Head of caudate nucleus (tissue), 42 donors: ENCODE measurements at places on chromosomes 6 and 20.
A peak's percentile ranks its signal among the peaks of the same experiment; 100 is the strongest.

DNA sequence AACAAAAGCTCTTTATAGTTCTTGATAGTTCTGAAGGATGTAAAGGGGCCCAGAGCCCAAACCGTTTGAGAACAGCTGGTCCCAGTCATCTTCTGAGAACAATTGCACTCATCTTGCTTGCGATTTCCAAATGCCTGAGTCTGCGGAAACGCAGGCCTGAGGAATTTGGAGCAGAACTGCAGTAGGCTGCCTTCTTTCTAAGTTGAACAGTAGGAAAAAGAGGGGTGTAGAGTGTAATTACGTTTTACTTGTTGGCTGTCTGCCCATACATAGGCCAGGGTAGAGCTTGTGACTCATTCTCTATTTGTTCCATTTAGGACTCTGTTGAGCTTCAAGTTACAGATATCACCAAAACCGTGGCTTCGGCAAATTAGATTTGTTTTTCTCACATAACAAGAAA is 42.0 kb upstream of the KIF16B start:
- no peak for DNase-seq

DNA sequence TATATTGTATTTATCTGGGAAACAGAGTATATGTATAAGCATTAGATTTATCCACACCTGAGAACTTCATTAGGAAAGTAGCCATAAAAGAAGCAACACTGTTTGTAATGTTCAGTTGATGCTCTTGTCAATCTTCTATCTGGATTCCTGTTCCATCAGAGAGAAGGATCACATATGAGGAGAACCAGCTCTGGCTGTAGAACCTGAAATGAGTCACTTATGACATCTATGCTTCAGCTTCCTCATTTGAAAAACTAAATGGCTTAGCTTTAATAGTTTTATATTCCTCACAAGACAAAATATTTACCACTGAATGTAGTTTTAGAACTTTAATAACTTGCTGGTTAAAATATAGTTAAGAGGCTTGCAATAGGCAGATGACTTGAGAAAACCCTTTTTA is 144.7 kb downstream of the TASP1 start:
- no peak for DNase-seq

DNA sequence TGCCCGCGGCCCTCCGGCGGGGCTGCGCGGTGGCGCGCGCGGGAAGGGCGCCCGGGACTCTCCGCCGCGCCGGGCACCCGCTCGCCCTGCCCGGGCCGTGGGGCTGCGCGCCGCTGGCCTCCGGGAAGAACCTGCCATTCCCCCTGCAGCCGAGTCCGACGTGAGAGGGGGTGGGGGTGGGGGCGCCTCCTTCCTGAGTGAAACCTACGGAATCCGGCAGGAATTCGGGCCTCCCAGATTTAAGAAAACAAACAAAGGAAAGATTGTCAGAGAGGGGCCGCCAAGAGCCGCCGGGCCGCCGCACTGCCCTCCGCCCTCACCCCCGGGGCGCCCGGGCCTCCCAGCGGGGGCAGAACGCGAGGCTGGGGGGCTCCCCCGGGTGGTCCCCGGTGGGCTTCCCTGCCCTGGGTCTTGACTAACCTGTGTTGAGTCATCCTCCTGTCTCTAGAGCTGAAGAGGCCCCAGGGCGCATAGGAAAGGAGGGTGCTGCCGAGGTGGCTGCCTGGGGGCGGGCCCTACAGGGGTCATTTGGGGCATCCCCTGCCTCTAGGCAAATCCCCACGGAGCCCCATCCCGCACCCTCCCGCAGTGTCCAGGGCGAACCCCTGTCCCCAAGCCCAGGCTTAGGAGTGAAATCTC is 42.2 kb upstream of the FOXP4 start:
- DNase-seq = peak; percentile 21

DNA sequence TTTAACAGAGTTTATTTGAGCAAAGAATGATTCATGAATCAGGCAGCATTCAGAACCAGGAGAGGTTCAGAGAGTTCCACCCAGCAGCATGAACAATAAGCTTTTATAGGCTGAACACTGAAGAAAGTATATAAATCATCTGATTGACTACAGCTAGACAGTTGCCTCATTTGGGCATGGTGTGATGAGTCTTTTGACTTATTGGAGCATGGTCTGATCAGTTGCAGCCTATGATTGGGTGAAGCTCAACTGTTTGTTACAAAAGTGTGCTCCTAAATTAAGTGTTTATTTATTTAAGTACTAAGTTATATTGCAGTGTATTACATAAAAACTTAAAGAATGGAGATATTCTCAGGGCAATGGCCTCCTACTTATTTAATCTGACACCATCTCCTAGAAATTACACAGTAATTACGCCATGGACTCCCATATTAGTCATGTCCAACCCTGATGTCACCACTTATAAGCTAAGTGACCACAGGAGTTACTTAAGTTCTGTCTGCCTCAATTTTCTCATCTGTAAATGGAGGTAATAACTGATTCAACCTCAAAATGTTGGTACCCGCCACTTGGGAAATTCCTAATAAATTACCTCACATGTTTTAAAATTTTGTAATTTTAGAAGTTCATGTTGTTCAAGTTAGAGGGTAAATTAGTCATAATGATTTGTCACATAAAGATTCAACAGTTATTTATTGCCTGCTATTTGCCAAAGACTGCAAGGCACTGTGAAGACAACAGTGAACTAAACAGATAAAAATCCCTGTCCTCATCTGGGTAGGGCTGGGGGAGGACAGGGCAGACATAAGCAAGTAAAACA is 15.2 kb upstream of the ROS1 start:
- no peak for DNase-seq

- DNase-seq = no peak
Observed at GRCh38 chr6:161198176-161198575, 75.7 kb downstream of the AGPAT4 start.

GRCh38 chr6:129936329-129937165 is 75.4 kb upstream of the TMEM244 start:
- peak; percentile 49 for DNase-seq

GRCh38 chr6:49826743-49827406 is 39.5 kb downstream of the CRISP1 start:
- DNase-seq = no peak

- DNase-seq = no peak
Observed at GRCh38 chr20:32152421-32153155, 43.1 kb downstream of the TM9SF4 start.

- no peak for DNase-seq
Observed at GRCh38 chr6:160082627-160083026, 39.0 kb upstream of the SLC22A1 start.

DNA sequence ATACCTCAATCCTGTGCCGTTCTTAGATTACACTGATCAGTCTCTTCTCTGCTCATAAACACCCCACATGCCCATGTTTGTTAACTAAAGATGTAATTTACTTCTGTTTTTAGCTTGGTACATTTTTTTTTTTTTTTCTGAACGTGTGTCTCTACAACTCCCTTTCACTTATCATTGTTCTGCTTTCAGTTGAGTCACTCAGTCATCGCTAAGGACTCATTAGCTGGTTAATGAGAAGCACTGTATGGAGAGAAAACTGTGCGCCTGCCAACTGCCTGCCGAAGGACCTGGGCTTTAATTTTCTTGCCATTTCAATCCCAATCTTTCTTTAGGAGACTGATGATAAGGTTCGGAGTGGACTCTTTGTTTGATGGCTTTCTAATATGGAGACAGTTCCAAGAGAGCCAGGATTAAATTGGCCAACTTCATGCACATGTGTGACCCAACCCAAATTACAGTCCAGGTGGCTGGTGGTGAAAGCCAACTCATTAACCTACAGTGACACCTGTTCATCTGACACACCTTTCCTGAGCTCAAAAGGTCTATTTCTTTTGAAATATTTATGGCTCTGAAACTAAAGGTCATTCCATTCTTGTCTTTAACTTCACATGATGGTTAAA is 334.1 kb downstream of the BCKDHB start:
- no peak for DNase-seq

DNA sequence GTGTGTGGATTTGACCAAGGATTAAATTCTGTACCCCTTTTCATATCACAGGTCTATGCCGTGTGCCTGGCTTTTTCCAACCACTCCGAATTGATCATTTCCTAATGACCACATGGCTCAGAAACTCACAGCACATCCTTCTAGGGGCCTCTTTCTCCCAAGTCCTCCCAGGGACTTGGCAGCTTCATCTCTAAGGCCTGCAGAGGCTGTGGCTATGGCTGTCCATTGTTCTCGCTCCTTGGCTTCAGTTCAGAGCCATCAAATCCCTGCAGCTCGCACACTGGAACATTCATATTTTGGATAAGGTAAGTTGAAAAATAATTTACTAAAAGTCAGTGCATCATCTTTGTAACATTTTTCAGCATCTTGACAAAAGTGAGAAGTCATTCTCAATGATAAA is 497.2 kb upstream of the CDH4 start:
- no peak for DNase-seq

- DNase-seq = no peak
Observed at GRCh38 chr20:59804871-59805665, 128.4 kb downstream of the SYCP2 start.

DNA sequence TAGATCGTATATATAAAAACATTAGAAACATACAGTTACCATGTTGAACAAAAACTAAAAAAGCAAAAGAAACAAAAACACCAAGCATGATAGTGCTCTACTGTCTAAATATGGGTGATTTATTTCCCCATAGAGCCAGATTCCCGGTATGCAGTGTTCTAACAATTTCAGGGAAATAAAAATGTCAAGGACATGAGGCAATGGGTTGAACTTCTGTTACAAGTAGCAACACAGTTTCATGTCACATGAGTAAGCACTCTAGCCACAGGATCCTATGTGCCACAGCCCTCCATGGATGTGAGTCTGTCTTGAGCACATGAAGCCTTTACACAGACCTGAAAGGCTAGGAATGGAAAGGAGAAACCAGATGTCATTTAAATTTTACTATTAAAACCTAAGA is 96.0 kb downstream of the MAP3K5 start:
- DNase-seq = no peak

DNA sequence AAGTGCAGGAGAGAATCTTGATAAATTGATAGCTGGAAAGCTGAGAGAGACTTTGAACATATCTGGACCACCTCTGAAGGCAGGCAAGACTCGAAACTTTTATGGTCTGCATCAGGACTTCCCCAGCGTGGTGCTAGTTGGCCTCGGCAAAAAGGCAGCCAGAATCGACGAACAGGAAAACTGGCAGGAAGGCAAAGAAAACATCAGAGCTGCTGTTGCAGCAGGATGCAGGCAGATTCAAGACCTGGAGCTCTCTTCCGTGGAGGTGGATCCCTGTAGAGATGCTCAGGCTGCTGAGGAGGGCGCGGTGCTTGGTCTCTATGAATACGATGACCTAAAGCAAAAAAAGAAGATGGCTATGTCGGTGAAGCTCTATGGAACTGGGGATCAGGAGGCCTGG is 4.6 kb upstream of the CDKN1A start:
- no peak for DNase-seq

DNA sequence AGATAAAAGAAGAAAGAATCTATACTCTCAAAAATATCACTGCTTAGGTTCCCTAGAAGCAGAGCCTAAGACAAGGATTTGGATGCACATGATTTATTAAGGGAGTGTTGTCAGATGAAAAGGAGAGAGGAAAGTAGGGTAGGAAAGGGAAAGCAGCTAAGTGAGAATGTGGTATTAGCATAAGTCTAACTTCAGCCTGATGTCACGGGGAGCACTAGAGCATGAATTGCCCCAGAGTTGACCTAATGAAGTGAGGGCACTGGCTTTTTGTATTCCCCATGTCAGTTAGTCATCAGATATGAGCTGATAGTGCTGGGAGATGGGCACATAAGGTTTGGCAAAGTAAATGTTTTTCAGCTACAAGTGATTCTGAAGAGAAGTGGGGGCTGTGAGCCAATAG is 129.0 kb upstream of the THEMIS start:
- DNase-seq = no peak

GRCh38 chr6:79612457-79612856 is 18.7 kb upstream of the SH3BGRL2 start:
- no peak for DNase-seq

DNA sequence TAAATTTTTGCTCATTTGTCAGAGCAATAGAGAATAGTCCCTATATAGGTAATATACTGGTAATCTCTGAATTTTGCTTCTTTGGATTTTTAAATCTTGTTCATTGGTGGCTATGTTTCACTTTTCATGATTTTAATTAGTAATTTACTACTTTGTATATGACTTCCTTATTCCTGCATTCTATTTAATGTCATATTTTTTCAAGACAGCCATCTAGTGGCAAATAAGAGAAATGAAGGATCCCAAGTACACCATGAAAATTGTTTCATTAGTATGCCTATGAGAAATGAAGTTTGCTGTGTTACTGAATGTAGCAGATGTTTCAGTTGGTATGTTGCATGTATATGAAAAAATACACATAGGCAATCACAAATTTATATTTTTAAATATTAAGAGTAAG is 82.4 kb downstream of the ZNF292 start:
- DNase-seq = no peak

- no peak for DNase-seq
Observed at GRCh38 chr6:46059608-46060007, 43.9 kb upstream of the CLIC5 start.

GRCh38 chr6:157982563-157983405 is 1.1 kb downstream of the SYNJ2 start:
- DNase-seq = no peak

DNA sequence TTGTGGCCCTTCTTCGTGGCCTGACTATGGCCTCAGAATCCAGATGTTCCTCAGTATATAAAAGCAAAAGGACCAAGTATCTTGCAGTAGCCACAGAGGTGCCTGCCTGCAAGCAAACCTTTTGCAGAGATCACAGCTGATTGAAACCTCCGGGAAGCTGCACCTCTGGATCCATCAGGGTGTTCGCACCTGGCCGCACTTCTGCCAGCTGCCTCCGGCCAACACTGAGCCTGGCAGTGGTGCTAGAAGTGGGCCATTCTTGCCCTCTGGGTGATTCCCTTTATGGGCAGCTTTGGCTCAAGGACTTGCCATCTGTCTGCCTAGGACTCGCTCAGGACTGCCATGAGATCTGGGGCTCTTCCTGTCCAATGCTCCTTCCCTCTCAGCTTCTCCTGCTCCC is 214.6 kb upstream of the ECI2 start:
- no peak for DNase-seq

GRCh38 chr20:7003598-7003997 is 236.1 kb downstream of the BMP2 start:
- DNase-seq = no peak

DNA sequence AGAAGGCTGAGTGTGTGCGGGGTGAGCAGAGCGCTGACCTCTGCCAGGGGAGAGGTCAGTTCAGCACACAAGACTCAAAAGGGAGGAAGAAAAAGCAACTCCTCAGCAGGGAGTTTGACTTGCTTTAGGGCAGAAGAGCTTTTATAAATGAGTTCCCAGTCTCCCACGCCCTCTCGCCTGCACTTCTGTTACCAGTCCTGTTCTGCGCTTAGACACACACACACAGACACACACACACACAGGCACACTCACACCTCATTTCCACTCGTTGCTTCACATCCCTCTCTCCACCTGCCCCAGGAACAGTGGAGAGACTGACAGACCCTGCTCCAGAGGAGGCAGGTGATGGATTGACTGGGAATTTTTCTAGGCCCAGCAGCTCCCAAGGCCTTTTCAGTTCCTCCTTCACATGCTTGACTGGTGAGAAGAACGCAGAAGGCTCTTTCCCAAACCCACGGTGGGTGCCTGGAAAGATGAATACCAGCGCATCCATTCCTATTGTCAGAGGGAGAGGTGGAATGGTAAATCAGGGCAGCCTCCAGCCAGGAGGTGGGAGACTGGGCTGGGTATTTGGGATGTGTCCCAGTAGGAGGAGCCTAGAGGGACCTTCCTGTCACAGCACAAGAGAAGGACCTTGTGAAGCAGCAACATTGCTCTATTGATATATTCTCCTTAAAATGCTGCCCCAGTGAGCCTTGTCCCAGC is 43.7 kb downstream of the JAG1 start:
- no peak for DNase-seq

- DNase-seq = no peak
Observed at GRCh38 chr20:23568320-23568970, at the start of gene CST9L. Gene CST9L, minus strand, starts transcription at chr20:23568484. Its CDS starts 34 bp downstream, at chr20:23568450.
